Substantia nigra (tissue), 51 donors: ENCODE measurements at places on chromosomes 4 and X.

DNA sequence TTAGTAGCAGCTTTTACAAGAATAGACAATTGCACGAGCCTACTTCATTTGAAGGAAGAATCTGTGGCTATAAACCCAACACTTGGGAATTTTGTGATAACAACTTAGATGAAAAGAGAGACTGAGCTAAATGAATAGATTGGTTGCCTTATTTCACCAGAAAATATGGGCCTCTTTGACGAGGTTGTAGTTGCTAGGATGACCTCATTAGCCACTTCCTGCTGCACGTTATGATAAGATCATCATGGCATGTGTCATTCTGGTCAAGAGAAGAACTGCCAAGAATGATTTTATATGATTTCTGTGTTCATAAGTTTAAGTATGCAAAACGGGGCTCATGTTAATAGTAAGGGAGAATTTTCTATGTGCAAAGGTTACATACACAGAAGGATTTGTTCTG, 321.9 kb upstream of the GIMD1 start:
- no peak for DNase-seq

- no peak for DNase-seq
Observed at GRCh38 chr4:4914059-4914820, 54.8 kb downstream of the MSX1 start.

DNA sequence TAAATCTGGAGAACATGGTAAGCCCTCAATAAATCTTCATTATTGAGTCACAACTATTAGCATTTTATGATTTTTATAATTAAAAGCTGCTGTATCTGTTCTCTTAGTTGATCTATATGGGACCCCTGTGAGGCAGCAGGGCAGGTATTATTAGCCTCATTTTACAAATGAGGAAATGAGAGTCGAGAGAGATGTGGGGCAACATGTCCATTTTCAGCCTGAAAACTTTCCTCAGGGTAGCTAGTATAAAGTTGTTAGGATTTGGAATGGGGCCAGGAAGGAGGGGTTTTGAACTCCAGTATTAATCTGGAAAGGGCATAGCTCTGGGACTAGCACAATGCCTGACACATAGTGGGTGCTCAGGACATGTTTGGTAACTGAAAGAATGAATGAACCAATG, 191.7 kb upstream of the GPC4 start:
- DNase-seq: no peak

GRCh38 chrX:720825-721224, 90.2 kb downstream of the SHOX start:
- DNase-seq: no peak

DNA sequence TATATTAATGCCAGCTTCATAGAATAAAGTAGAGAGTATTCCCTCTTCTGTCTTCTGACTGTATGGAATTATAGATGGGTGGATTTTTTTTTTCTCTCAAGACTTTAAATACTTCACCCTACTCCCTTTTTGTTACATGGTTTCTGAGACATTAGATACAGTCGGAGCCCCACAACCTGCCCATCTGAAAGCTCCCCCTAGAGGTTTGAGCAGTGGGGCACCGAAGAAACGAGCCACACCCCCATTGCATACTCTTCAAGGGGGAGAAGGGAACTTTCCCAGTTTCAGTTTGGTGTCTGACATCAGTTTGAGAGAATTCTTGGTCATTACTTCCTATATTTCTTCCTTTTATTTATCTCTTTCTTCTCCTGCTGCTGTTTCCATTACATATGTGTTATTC, 437.6 kb upstream of the AGA start:
- no peak for DNase-seq

DNA sequence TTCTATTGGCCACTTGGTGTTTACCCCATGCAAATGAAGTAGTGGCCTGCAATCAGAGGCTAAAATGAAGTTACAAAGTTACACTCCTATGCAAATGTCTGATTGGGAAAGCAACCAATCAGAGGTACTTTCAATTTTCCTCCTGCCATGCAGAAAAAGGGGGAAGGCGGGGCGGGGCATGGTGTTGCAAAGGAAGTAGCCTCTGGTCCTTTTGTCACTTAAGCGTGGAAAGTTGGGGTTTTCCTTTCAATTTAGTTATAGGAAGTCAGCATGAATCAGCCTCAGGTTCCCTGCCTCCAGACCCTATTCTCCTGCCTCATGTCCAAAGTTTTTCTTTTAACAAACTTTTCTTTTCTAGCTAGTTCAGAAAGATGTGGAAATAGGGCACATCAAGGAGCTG, 69.3 kb downstream of the GPC4 start:
- DNase-seq: no peak

GRCh38 chr4:20506827-20507226, 193.4 kb upstream of the PACRGL start:
- no peak for DNase-seq

DNA sequence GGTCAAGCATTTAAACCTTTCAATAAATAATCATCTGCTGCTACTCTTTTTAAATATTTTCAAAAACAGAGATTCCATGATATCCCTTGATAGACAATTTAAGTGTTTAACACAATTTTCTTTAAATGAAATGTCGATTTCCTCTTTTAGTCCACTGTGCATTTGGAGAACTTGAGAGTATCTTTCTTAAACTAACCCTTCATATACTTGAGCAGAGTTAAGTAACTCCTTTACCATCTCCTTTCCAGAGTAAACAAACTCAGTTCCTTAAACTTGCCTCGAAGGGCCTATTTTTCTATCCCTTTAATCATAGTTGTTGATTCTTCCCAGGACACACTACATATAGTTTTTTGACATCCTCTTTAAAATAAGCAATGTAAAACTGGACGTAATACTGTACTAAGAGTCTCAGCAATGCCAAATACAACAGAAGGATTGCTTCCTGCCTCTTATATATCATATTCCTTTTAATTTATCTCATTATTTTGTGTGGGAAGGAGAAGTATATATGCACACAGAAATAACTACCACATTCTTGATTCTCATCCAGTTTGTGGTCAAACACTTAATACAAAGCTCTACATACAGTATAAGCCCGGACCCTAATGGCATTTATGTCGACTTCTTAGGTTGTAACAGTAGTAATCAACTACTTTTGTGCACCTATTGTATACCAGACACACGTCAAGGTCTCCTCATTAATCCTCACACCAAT, 22.8 kb downstream of the RAB28 start:
- no peak for DNase-seq

GRCh38 chr4:180636696-180637404, 1606.4 kb upstream of the TENM3 start:
- DNase-seq: no peak

- DNase-seq: no peak
Observed at GRCh38 chr4:139768896-139769295, 103.3 kb downstream of the MGST2 start.

GRCh38 chr4:88962396-88962795, 94.6 kb downstream of the FAM13A start:
- no peak for DNase-seq

GRCh38 chrX:119087121-119087520, 14.3 kb downstream of the CT47C1 start:
- no peak for DNase-seq

DNA sequence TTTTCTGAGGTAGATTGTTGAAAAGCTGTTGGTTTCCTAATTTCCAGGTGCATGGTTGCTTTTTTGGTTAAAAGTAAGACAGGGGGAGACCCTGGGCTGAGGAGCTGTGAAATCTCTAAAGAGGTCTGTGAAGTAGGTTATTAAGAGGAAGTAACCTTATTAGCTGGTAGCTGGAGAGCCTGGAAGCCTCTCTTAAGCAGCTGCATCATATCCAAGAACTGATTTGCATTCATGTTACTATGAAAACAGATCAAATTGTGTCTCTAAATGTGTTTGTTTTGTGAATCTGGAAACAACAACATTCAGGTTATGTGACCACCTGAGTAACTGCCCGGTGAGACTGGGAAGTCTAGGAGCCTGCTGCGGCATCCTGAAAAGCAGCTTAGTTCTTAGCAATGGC, 54.1 kb downstream of the ARHGAP10 start:
- DNase-seq: no peak

DNA sequence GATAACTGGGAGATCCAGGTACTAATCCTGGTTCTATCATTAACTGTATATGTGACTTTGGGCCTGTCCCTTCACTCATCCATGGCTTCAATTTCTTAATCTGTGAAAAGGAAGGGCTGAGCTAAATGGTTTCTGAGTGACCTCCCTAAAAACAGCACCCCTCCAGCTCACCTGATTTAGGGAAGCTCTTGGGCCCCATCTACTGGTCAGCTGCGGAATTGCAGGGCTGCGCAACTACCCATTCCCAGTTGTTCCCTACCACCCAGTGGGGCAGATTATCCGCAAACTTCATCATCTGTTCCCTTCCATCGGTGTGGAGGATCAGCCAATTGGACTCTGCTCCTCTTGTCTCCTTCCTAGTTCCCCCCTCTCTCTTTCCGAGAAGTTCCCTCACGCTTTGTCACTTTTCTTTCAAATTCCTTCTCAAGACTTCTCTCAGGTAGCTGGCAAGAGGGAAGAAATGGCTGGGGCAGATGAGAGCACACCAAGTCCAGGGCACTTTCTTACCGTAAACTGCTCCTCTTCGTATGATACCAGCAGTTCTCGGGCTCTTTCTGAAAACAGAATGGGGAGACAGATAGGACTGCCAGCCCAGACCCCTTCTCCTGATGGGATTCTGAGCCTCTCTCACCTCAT, 5.8 kb downstream of the LAS1L start:
- DNase-seq: no peak

GRCh38 chr4:15402146-15402545, 25.7 kb upstream of the C1QTNF7 start:
- no peak for DNase-seq
